ENCODE measurements at places on chromosomes 1 and 21.

- no peak for DNase-seq
Observed at GRCh38 chr1:33042831-33043230, 6.1 kb upstream of the AK2 start.

DNA sequence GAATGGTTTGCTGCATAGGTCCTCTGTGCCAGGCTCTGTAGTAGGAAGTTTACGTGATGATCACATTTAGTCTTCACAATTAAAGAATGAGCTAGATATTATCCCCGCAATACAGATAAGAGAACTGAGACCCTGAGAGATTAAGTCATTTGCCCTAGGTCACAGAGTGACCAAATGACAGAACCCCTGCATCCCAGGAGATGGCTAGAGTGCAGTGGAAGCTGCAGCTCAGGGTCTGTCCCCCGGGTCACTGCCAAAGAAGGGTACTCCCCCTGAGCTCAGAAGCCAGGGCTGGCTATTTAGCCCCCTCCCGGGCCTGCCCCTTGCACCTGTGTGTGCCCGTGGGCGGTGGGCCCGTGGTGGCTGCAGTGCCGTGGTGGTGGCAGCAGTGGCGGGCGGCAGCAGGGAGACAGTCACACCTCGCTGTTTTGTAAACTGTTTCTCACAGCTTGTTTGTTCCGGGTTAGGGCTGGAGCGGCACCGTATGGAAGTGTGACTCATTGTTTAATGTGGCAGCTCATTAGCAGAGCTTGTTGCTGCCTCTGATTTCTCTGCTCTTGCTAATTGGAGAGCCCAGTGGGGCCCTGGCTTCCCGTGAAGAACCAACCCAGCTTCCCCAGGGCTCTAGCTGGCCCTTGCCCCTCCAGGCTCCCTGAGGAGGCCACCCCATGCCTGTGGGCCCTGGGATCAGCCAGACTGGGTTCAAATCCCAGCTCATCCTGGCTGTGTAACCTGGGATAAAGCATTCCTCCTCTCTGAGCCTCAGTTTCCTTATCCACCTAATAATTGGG, 19.3 kb upstream of the FOXO6 start:
- DNase-seq = no peak

DNA sequence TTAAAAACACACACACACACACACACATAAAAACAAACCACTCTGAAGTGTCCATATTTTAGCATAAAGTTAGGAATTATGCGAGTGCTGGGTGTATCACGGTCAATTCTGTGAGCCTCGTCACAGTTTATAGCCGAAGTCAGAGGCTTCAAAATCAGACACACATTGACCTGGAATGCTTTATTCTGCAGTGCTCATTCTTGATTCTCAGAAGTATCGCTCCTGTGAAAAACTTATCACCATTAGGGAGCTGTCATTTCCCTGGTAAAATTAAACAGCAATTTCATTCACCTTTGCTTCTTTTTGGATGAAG, 8.7 kb upstream of the IRF2BP2 start:
- no peak for DNase-seq

GRCh38 chr1:224644553-224645154, 28.5 kb downstream of the CNIH3 start:
- peak; percentile 41 for DNase-seq

GRCh38 chr1:34780528-34780927, 486 bp upstream of the GJB3 start:
- DNase-seq = no peak

DNA sequence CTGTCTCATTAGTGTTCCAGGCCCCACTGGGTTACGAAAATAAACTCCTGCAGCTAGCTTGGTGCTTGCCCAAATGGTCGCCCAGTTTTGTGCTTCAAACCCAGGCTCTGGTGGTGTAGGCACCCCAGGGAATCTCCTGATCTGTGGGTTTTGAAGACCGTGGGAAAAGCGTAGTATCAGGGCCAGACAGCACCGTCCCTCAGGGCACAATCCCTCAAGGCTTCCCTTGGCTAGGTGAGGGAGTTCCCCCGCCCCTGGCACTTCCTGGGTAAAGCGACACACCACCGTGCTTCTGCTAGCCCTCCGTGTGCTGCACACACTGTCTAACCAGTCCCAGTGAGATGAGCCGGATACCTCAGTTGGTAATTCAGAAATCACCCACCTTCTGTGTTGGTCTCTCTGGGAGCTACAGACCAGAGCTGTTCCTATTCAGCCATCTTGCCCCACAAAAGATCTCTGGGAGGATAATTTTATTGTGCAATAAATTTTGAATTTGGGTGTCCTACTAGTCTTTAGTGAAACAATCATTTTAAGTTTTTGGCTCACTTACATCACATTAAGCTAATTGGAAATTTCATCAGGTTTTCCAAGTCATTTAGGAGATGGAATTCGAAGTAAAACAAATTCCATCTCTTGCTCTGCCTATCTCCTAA, 9.4 kb upstream of the SLC25A24 start:
- DNase-seq = no peak

DNA sequence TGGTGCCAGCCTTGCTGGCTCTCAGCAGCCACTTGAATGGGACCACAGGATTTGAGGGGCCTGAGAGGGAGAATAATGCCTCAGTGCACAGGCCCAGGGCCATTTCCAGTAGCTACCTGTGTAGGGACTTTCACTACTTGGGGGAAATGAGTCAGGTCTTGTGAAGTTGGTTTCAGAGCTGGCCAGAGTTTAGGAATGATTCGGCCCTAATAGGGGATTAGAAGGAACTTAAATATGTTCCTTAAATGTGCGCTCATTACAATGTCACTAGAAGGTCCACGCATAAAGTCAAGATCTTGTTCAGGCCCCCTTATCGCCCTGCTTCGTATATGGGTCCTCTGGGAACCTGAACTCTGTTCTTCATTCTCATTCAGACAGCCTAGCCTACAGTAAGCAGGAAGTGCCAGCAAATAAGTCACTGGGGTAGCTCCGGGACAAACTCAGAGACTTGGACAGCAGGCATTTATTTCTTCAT, 5.6 kb upstream of the AKR1A1 start:
- DNase-seq = no peak

DNA sequence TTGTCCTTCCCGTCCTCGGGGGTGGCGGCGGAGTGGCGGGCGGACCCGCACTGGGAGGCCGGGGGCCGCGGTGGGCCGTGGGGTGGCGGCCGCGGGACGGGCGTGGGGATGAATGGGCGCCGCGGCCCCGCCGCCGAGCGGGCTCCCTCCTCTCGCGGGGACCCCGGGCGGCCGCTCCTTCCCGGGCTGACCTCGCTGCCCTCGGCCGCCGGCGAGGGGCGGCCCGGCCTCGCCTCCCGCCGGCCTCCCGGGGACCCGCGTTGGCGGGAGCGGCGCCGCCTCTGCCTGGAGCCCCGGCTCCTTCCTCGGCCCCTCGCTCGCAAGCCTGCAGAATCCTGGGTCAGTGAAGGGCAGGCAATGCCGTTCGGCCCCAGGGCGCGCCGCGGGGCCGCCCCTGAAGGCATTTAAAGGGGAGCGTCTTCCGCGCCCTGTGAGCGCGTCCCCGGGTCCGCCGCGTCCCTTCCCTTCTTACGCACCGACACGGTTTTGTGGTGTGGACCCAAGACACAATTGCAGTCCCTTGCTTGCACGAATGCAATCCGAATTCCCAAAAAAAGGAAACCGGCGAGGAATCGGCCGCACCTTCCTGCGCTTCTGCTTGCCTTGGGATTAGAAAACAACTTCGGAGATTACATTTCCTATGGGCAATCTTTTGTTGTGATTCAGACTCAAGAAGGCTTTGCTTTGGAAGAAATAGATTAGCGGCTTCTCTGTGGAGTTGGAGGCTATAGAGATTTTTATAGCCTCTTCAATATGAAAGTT, 776 bp downstream of the ITSN1 start:
- peak; percentile 16 for DNase-seq

GRCh38 chr1:157856538-157856937, 14.9 kb upstream of the CD5L start:
- DNase-seq = no peak

DNA sequence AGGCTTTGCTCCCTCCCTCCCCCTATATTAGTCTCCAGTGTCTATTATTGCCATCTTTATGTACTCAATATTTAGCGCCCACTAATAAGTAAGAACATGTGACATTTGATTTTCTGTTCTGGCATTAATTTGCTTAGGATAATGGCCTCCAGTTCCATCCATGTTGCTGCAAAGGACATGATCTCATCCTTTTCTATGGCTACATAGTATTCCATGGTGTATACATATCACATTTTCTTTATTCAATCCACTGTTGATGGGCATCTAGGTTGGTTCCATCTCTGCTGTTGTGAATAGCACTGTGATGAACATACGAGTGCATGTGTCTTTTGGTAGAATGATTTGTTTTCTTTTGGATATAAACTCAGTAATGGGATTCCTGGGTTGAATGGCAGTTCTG, 61.3 kb downstream of the SH3GLB1 start:
- no peak for DNase-seq

DNA sequence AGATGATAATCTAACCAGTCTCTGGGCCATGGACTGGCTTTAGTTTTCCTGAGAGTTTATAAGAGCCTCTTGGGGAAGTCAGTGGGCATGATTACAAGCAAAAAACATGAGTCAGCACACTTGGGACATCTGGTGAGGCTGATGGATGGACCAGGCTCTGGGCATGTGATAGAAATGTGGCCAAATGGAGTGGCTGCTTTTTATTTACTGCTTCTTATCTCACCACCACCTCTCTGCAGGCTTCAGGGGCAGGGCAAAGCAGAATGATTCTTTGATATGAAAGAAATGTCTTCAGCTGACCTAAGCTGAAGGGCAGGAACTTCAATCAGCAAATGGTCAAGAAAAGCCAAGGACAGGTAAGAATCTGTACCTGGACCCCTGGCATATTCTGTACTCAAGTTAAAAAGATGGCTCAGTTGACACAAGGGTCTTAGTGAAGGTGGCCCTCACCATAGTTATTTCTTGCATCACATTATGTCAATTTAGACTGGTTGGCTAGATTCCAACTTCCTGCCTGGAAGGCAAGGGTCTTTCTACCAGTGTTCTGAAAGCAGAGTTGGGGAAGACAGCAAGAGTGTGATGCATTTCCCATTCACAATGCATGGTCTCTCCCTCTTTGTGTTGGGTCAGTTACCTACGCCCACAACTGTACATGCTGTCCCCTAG, 162.8 kb downstream of the FASLG start:
- DNase-seq = peak; percentile 43

DNA sequence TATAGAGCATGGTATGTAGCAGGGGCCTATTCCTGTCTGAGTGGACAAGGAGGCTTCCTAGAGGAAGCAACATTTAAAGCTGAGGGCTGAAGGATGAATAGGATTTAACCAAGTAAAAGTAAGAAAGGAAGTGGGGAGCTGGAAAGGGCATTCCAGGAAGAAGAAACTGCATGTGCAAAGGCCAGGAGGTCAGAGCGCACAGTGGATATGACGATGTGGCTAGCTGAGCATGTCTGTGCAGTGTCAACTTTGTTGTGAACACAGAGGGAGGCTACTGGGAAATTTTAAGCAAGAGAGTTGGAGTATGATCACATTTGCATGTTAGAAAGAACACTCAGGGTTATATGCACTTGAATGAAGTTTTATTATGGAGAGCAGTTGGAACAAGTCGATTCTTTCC, 28.6 kb upstream of the JUN start:
- DNase-seq = no peak

GRCh38 chr1:193125369-193125768, 3.5 kb downstream of the CDC73 start:
- DNase-seq = no peak

DNA sequence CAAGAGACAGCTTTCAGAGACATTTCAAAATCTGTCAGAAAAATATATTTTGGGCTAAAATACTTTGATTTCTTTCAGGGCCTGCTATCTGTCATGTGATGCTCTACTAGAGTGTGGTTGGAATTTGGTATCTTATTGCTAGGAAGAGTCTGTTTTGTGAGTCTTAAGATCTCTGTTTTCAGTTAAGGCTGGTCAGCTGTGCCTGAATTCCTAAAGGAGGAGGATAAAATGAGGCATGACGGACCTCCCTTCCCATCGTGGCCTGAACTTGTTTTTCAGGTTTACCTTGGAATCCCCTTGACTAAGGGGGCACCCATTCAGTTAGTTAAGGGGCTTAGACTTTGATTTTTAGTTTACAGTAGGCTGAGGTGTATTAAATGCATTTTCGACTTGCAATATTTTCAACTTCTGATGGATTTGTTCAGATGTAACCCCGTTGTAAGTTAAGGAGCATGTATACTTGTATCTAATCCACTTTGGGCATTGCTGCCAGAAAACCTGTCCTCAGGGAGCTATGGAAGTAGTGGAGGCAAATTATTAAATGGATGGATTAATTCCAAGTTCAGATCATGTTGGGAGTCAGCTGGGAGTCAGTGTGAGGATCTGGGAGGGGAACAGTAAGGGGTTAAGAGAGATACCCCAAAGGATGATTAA, 18.3 kb downstream of the CAPN2 start:
- DNase-seq = no peak

DNA sequence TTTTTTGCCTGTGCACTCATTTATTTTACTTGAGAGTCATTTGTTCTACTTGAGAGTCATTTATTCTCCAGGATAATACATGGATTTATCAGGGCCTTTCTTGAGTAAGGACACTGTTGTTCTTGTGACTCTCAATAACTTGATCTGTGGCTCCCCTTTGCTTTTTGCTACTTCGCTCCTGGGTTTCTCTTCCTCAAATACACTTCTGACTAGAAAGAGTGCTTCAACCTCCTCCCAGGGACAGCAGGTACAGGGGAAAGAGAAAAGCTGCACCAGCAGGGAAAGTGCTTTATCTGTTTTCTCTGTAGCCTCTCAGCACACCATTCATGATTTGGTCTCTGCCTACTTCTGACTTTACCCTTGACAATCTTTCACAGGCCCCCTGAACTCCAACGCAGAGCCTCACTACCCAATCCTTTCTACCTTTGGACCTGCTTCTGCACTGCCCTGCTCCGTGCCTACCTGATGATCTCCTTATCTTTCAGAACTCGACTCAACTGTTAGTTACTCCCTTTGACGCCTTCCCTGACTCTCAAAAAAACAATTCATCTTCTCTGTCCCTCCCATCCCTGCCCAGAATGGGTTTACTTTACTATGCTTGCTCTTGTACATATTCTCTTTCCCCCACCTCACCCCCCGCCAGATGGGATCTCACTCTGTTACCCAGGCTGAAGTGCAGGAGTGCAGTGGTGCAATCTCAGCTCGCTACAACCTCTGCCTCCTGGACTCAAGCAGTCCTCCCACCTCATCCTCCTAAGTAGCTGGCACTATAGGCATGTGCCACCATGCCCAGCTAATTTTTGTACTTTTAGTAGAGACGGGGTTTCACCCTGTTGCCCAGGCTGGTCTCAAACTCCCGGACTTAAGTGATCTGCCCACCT, 15.6 kb upstream of the PIGM start:
- DNase-seq = no peak

DNA sequence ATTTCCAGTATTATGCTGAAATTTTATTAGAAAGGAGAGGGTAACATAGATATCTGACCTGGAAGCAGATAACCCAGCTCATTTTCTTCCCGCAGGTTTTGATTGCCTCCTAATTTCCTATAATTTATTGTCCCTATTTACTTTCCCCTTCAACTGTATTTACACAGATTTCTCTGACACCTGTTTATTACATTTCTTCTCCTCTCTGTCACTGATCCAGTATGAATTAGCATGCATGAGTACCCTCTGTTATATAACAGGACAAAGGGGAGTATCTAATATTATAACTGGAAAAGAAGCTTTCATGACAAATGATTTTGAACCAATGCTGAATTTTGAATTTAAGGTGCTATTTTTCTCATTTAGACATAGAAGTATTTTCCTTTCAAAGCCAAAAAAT, 37.4 kb downstream of the DENND1B start:
- no peak for DNase-seq

Data from globus pallidus (tissue), 1 donor.